ENCODE measurements at places on chromosomes 12 and 14.

DNA sequence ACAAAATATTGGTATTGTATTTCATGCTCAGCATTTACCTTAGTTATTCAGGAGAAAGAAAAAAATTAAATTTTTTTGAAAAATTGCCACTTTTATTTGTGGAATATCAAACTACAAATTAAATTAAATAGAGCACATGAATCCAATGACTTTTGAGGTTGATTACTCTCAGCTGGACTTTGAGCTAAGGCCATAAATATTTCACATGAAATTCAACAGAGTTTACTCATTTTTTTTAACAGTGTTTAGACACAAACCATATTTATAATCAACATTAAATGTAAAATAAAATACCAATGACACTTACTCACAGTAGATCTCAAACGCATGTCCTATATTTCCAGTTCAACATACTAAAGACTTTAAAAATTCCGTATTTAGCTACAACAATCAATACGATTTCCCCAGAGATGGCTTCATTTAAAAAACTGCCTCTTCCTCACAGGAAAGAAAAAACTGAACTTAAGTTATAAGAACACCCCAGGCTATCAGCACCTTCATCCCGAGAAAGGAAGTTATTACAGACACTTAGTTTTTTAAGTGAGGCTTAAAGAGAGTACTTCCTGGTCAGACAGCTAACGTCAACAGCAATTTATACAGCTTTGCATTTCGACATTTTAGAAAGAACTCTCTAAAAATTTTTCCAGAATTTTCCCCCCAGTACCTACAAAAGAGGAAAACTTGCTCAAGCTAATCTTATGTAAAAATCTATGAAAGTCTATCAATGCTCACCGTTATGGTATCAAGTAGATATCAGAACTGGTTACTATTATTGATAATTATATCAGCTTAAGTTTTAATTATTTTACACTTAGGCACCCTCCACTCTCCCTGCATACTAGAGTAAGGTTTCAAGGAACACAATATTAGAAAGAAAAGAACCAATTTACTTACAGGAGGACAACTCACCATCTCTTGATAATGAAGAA, 13.8 kb downstream of the TAOK3 start:
- DNase-seq = peak; percentile 63

- DNase-seq = no peak
Measured at GRCh38 chr14:100402631-100403030, 79.5 kb downstream of the SLC25A47 start.

- peak; percentile 51 for DNase-seq
Measured at GRCh38 chr14:36553656-36554260, 28.7 kb downstream of the NKX2-8 start.

DNA sequence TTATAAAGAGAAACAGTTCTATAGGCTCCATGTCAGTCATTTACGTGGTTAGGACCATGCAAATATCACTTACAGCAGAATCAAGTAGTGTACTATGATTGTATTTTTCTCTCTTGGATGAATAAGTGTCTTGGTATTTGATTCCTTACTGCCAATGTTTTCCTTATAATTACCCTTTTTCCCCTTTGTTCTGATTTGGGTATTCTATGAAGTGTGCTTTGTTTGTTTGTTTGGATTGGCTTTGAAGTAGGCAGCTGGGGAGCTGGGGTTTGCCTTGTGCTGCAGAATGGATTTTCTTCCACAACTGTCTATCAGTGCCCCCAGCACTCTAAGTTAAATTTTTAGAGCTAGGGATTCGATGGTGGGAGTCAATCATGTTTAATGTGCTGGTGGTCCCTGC, 12.4 kb downstream of the TMEM120B start:
- DNase-seq = no peak

DNA sequence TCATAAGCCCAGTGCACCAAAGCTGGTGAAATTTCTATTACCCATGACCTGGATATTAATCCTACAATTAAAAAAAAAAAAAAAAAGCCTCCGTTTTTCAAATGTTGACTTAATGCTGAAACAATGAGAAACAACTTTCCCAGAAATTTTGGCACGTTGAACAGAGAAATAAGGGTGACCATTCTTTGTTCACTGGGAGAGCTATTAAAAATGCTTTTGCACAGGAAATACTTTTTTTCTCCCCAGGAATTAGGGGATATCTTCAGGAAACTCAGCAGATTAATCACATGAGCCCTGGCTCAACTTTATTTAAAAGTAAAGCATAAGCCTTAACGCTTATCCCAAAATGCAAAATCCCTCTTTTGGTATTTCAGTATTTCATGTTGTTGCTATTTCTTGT, 54.8 kb upstream of the FLRT2 start:
- no peak for DNase-seq

DNA sequence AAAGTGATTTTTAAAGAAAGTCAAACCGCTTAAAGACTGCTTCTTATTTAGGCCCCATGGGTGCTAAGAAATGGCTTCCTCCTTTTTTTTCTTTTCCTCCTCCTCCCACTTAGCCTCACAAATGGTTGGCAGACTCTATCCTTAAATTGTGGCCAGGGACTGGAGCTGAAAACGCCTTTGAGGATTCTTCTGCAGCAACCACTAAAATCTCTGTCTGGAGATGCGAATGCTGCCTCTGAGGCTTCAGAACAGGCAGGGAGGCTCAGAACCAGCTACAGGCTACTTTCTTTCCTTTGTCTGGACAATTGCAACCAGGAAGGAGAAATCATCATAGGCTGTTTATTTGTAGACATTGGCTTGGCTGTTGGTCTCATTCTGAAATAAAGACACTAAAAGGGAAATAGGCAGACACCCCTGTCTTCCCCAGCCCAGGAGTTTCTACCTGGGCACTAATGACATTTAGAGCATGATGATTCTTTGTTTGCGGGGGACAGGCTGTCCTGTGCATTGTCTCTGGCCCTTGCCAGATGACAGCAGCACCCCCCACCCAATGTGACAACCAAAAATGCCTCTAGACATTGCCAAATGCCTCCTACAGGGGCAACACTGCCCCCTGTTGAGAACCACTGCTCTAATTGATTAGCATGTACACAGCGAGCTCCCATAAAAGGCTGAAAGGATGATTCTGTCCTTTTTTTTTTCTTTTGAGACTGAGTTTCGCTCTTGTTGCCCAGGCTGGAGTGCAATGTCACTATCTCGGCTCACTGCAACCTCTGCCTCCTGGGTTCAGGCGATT, 50.3 kb downstream of the MAP1LC3B2 start:
- peak; percentile 68 for DNase-seq

DNA sequence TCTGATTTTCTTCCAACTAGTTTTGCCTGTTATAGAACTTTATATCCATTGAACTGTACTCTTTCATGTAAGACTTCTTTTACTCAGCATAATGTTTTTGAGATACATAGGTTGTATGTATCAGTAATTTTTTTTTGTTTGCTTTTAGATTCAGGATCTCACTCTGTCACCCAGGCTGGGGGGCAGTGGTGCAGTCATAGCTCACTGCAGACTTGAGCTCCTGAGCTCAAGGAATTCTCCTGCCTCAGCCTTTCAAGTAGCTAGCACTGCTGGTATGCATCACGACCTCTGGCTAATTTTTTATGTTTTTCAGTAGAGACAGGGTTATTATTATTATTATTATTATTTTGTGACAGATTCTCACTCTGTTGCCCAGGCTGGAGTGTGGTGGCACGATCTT, 65.0 kb upstream of the DDHD1 start:
- no peak for DNase-seq

GRCh38 chr12:25755971-25756260, 202.6 kb upstream of the RASSF8 start:
- no peak for DNase-seq

DNA sequence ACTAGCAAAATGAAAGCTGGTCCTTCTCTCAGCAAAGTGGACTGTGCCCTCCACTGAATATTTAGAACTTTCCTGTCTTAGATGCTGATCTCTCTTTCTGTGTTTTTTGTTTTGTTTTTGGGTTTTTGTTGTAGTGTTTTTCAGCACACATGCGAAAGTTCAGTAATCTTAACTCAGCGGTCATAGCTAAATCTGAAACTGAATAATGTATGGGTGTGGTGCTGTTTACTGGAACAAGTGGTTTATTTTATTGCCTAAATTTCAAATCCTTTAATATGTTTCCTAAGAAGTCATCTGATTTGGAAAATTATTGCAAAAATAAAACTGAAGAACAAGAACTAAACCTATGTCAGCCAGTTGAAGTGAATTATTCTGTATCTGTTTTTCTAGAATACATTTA, 116.0 kb upstream of the LRIG3 start:
- DNase-seq = no peak

- DNase-seq = no peak
Measured at GRCh38 chr14:75079521-75079920, 10.1 kb downstream of the ZC2HC1C start.

DNA sequence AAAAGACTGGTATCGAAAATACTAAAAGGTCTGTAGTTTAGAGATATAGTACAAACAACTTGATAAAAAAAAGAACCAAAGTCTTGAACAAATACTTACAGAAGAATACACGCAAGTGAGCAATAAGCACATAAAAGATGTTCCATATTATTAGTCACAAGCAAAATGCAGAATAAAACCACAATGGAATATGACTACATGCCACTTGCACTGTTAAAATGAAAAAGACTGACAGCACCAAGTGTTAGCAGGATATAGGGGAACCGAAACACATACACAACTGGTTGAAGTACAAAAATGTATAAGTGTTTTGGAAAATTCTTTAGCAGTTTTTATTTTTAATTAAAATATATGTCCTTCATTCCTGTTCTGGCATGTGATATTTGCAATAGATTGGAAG, 3.6 kb downstream of the CLEC2A start:
- DNase-seq = no peak

DNA sequence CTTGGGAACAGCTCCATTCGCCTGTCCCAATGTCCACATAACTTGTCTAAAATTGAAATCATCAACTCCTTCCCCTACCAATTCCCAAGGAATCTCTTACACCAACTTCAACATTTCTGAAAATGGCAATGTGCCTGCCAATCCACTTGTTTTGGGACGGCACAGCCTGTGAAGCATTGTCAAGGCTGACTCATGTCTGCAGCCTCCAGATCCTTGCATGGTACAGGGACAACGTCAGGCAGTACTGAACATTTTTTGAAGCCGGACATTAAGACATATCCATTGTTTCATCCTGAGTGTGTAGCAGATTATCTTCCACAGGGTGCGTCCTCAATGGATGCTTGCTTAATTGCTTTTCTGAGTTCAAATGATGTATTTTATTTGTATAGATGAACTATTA, 794.1 kb downstream of the BCL11B start:
- DNase-seq = no peak

GRCh38 chr12:13680916-13681315, 300.5 kb downstream of the GRIN2B start:
- no peak for DNase-seq

DNA sequence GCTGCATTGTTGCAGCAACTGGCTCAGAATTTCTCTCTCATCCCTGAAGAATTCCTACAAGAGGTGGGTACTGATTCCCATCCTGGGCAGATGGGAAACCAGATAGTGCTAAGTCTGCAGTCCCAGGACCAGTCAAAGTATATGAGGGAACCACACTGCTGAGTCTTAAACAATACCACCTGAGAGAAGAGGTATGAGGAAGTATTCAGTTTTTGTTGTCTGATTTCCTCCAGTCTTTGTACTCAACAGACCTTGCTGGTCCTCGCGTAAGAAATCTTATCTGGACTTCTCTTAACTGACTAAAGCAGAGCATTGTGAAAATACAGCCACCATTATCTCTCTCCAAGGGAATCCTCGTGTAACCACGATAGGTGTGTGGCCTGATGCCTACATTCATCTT, 3.6 kb upstream of the EDDM3A start:
- no peak for DNase-seq

GRCh38 chr12:59185295-59185694, 265.0 kb upstream of the LRIG3 start:
- peak; percentile 8 for DNase-seq

GRCh38 chr12:581321-581720, 81.9 kb downstream of the NINJ2 start:
- DNase-seq = no peak

GRCh38 chr12:96749999-96750398, 157.1 kb upstream of the NEDD1 start:
- no peak for DNase-seq

GRCh38 chr12:15534322-15534721, 212.0 kb downstream of the PTPRO start:
- peak; percentile 66 for DNase-seq

DNA sequence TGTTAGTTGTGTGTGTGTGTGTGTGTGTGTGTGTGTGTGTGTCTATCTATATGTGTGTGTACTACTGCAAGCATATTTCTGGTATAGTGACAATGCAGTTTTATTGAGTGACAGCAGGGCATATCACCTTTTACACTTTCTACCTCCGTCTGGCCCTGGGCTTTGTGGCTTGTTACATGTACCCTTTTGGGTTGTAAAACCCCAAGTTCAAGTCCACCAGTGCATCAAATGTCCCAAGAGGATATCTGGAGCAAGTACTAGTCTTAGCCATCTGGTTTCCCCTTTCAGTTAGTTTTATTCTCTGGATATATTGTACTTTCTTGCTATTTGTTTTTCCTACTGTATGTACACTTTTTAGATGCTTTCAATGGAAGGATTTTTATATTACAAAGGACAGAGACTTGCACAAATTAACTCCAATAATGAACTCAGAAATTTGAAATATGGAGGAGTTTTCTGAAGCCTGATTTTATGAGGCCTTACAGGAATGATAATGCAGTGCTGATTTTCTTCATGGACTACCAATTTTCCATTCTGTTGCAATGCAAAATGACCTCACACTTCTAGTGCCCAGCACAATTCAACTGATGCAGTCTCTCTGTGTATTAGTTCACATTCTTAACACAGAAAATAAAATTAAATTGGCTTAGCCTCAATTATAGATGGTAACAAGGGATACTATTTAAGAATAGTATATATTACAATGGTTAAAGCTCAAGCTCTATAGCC, 29.1 kb downstream of the SLC16A7 start:
- no peak for DNase-seq

GRCh38 chr12:105454688-105455087, 124.2 kb downstream of the C12orf75 start:
- no peak for DNase-seq

GRCh38 chr14:47744155-47744554, 68.8 kb upstream of the MDGA2 start:
- DNase-seq = no peak

GRCh38 chr14:87896393-87897380, 96.3 kb downstream of the GALC start:
- peak; percentile 62 for DNase-seq

Measured in KBM-7 (cell line).